Spinal cord (tissue), 10 donors: ENCODE measurements at places on chromosomes 16 and 17.
A peak's percentile ranks its signal among the peaks of the same experiment; 100 is the strongest.

DNA sequence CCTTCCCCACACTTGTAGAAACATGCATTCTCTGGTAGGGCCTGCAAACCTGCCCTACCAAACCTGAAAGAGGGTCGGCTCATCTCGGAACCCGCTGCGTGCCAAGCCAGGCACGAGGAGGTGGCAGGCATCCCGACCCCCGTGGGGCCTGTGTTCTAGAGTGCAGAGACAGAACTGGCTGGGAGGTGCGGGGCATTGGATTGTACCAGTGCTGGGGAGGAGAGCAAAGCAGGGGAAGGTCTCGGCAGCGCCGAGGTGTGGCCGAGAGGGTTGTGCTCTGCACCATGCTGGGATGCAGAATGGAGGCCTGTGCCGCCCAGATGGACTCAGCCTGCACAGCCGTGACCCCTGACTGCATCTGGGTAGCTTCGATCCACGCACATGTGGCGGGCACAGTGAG lies 17.8 kb upstream of the MC1R start:
- DNase-seq = no peak

DNA sequence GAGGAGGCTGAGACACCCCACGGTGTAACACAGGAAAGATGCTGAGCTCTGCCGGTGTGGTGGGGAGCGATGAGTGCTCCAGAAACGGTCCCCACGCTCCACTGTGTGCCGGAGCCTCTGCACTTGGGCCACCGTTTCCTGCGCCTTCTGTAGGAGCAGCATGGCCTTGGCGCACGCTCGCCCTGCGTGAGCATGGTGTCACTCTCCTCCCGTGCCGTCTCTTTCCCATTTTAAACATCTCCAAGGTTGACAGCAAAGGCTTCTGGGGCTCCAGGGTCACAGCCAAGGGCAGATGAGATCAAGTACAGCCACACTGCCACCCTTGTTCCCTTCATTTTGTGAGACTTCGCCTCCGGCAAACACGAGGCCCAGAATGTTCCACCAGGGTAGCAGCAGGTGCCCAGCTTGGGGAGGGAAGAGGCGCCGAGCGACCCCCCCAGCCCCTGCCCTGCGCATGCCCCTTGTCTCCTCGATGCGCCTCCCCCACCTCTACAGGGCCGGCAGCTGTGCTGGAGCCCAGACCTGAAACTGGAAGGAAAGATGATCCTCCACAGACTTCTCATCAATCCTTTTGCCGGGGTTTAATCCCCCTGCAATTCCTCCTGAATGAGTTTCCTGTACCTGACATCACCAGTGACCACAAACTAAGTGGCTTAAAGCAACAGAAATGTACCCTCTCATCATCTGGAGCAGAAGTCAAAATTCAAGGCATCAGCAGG lies 19.9 kb upstream of the OSGIN1 start:
- no peak for DNase-seq

DNA sequence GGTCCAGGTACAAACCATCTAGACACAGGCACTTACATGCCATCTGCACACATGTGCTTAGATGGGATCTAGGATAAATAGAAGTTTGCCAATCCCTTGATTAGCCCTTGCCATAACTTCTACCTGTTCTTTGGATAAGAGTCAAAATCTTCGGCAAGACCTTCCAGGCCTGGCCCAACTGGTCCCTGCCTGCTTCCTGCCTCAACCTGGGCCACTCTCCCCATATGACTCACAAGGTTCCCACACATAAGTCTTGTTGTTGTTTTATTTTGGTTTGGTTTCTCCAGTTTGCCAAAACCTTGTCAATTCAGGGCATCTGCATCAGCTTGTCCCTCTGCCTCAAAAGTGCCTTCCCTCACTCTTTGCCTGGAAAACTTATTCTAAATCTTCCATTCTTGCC lies 95.3 kb upstream of the XYLT1 start:
- DNase-seq = no peak

DNA sequence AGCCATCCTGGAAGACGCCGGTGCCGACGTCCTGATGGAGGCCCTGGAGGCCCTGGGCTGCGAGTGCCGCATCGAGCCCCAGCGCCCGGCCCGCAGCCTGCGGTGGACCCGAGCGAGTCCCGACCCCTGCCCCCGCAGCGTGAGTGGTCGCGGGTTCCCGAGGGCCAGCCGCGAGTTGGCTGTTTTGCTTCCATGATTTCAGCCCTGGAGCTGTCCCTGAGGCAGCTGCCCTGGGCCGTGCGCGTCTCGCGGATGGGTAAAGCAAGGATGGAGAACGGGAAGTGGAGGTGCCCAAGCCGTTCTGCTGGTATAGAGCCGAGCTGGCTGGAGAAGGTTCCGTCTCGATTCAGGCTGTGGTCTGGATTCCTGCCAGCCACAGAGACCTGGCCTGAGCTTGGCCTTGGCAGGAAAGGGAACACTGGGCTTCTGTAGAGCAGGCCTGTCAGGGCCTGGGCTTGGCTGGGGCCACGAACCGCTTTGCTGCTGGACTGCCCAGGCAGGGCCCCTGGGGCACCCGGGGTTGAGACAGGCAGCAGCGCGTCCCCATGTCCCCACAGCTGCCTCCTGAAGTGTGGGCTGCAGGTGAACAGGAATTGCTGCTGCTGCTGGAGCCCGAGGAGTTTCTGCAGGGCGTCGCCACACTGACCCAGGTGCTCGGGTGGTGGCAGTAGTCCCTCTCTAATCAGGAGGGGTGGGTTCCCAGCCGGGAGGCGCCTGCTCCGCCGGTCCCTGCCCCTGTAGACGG lies 941 bp upstream of the MRPS34 start:
- DNase-seq = no peak

- no peak for DNase-seq
Measured at GRCh38 chr17:19454074-19454473, 43.0 kb downstream of the RNF112 start.

DNA sequence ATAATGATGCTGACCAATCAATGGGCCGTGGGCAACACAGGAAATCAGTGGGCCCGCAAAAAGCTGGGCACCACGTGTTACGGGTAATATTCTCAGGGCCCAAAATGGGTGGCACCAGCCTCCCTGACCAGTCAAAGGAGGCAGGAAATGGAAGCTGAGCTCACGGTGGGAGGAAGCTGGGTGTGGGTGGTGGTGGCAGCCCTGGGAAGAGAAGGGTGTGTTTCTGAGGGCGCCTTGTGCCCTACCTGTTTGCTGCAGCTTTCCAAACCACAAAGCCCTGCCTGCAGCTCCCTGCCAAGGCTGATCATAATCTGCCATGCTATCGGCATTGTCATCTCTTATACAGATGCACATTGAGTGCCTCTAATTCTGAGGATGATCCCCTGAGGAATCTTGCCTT lies 457.9 kb downstream of the SLC39A11 start:
- DNase-seq = no peak

GRCh38 chr16:88393034-88393433 lies 10.3 kb downstream of the ZNF469 start:
- no peak for DNase-seq

DNA sequence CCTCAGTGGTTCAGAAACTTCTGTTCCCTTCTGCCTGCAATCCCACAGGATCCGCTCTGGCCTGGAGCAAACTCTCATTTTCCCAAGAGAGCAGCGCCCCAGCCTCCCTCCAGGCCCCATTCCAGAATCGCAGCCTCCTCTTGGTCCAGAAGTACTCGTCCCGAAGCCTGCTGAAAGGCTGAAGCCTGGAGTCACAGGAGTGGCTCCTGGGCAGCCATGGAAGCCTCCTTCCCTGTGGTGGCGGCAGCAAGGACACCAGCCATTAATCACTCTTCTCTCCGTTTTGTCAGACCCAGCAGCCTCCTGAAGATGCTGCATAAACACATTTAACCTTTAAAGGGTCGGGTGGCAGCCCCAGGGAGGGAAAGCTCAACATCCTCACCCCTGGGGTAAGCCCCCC lies 66.9 kb upstream of the TNRC6C start:
- no peak for DNase-seq

GRCh38 chr17:26792486-26792885 lies 501.4 kb upstream of the WSB1 start:
- peak; percentile 2 for DNase-seq

- DNase-seq = no peak
Measured at GRCh38 chr17:52237151-52237550, 78.6 kb upstream of the CA10 start.

DNA sequence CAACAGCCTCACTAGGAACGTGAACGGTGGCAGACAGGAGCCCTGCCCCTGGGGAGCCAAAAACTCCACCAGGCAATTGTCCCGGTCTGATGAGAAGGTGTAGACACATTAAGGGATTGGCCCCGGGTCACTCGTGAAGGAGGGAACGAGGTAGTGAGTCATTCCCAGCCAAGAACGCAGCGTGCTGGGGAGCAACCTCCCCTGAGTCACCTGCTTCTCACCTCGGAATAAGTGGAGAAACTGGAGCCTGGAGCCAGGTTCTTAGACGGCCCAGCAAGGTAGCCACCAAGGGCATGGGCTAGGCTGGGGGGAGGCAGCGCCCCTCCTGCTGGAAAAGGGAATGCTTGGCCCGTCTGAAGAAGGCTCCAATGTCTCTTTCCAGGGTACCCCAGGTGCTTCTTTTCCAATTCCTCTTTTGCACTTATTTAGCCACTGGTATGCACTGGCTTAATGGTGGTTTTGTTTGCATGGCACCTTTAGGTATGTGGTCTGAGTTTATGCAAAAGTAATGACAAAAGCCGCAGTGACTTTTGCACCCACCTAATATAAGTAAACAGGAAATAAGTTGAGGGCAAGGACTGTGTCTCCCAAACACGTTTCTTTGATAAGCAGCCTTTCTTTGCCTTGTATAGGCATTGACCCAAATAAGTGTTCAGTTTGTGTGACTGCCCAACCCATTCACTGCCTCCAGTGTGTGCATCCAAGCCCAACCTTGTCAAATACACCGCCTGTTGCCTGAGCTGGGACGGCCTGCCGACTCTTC lies 1.8 kb upstream of the HELZ start:
- DNase-seq = no peak

- no peak for DNase-seq
Measured at GRCh38 chr16:75322740-75323139, 71.3 kb upstream of the BCAR1 start.

GRCh38 chr17:27868565-27868964 lies 24.6 kb downstream of the LYRM9 start:
- no peak for DNase-seq

DNA sequence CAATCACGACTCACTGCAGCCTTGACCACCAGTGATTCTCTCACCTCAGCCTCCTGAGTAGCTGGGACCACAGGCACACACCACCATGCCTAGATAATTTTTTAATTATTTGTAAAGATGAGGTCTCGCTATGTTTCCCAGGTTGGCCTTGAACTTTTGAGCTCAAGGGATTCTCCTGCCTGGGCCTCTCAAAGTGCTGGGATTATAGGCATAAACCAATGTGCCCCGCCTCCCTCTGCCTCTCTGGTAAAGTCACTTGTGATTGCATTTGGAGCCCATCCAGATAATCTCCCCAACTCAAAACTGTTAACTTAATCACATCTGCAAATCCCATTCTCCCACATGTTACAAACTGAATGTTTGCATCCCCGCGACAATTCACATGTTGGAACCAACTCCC lies 11.8 kb upstream of the PECAM1 start:
- DNase-seq = no peak

GRCh38 chr16:1152651-1153259 lies at the start of gene CACNA1H:
CACNA1H (plus strand) TSS chr16:1153106; CDS start chr16:1153738, 632 bp downstream.
- DNase-seq = peak; percentile 79

DNA sequence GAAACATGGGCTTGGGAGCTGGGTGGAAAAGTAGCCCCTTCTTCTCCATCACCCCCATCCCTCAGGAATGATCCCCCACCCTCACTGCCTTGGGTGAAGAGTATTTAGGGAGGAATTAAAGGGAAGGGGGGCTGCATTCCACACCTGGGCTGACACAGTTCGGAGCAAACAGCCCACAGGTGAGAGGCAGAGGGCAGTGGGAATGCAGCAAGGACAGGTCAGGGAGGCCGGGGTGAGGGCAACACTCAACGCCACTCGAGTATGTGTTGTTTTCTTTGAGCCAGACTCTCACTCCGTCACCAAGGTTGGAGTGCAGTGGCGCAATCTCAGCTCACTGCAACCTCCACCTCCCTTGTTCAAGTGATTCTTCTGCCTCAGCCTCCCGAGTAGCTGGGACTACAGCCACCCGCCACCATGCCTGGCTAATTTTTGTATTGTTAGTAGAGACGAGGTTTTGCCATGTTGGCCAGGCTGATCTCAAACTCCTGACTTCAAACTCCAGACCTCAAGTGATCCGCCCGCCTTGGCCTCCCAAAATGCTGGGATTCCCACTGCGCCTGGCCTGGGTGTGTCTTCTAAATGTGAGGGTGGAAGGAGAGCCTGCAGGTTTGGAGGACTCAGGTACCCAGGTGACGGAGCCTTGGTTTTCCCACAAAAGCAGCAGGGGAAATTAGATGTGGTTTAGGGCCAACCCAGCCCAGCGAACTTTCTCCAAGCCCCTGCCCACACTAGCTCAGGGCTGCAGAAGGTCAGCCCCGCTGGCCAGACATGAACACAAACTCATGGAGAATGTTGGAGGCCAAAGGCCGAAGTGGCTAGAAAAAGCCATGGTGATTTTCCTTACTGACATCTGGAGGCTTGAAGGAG lies 21.2 kb upstream of the ITGA3 start:
- no peak for DNase-seq

DNA sequence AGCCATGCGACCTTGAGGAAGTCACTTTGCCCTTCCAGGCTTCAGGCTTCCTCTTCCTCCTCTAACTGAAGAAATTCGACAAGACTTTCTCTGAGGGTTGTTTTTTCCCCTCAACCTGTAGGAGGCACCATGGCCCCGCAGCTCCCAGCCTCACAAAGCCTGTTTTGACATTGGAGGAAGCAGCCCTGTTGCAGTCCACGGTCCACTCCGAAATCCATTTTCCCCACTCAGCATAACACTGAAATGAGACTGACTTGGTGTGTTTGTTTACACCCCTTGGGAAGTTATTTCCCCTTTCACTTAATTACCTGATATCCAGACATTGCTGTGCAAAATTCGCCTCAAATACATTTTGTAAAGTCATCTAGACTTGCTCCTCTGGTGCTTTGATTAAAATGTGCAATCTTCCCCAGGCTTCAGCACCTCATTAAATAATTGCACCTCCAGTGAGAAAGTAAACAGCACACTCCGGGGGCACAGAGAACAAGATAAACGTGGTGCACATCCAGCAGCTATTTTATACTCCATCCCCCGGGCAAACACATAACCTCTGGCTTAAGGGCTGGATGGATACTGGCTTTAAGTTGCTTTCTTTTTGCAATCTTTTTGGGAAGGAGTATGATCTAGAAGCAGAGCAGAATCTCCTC lies 41.4 kb upstream of the PIRT start:
- DNase-seq = peak; percentile 54

GRCh38 chr17:19973156-19973555 lies 4.5 kb downstream of the AKAP10 start:
- DNase-seq = no peak

- DNase-seq = no peak
Measured at GRCh38 chr17:6165806-6166205, 95.6 kb downstream of the WSCD1 start.
